GM18507 (cell line): ENCODE measurements at places on chromosomes 12 and 14.

DNA sequence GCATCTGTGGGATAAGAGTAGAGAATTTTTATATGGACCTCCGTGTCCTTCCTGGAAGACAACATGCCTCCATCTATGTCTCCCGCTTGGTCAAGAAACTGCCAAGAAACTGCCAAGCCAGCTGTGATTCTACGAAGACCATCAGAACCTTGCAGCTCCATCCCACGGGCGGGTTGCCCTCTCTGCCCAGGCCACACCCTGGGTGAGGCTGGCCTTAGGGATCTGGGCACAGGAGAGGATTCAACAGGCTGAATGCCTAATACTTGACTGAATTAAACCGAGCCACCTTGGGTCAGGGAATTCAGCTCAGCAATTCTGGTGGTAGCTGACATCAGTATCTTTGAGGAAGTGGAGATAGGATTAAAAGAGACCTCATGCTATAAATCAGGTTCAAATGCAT, 37.8 kb upstream of the FOS start:
- no peak for DNase-seq

DNA sequence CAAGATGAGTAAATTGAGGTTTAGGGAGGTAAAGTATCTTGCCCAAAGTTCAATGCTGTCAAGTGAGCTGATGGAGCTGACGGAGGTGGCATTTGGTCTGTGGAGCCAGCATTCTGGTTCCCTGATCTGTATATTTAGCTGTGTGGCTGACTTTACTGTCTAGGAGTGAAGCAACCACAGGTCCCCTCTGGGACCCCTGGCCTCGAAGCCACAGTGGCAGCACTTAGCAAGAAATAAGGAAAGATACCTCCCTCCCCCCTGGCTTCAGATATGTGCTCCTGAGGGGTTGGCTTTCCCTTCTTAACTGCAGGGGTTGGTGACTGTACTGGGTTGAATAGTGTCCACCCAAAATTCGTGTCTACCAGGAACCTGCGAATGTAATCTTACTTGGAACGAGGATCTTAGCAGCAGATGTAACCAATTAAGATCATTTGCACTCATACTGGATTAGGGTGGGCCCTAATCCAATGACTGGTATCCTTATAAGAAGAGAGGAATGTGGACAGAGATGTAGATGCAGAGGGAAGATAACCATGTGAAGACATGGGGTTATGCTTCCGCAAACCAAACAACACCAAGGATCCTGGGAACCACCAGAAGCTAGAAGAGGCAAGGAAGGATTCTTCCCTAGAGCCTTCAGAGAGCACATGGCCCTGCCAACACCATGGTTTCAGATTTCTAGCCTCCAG, 2.0 kb upstream of the ACVR1B start:
- DNase-seq, result no peak

GRCh38 chr12:47824198-47824597, 4.5 kb upstream of the HDAC7 start:
- no peak for DNase-seq

GRCh38 chr14:99871771-99872170, 78.6 kb downstream of the EML1 start:
- DNase-seq, result no peak

DNA sequence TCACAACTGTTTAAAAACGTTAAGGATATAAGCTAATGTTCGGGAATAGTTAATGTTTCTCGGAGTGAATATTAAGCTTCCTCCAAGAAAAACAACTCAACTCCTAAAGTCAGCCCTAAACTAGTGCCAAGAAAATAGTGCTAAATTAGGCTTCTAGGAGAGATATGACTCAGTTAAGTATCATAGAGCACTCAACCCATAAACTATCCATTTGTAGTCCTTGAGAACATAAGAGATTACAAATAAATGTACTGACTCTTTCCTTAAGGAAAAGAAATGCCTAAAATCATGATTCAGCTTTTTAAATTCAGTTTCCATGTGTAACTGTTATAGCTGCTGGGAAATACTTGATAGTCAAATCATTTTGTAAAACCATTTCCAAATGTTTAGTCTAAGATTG, 117.1 kb downstream of the HMGA2 start:
- no peak for DNase-seq

GRCh38 chr14:59463787-59464485, 1.2 kb downstream of the GPR135 start:
- no peak for DNase-seq

DNA sequence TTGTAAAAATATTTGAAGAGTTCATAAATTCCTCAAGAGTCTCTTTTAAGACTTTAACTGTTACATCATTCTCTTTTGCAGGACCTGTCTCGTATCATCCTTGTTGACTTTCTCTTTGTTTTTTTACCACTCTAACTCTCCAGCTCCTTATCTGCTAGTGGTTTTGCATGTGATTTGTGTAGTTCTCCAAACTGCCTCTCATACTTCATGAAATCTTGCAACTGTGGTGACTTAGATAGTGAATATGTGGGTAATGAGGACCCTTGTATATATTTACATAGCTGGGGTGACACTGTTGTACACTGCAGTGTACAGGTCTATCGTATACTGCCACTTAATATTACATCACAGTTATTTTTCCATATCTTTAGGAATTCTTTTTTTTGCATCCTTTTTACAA, 40.2 kb upstream of the EMP1 start:
- no peak for DNase-seq

GRCh38 chr12:49683599-49684309, 23.5 kb downstream of the FMNL3 start:
- DNase-seq, result no peak

DNA sequence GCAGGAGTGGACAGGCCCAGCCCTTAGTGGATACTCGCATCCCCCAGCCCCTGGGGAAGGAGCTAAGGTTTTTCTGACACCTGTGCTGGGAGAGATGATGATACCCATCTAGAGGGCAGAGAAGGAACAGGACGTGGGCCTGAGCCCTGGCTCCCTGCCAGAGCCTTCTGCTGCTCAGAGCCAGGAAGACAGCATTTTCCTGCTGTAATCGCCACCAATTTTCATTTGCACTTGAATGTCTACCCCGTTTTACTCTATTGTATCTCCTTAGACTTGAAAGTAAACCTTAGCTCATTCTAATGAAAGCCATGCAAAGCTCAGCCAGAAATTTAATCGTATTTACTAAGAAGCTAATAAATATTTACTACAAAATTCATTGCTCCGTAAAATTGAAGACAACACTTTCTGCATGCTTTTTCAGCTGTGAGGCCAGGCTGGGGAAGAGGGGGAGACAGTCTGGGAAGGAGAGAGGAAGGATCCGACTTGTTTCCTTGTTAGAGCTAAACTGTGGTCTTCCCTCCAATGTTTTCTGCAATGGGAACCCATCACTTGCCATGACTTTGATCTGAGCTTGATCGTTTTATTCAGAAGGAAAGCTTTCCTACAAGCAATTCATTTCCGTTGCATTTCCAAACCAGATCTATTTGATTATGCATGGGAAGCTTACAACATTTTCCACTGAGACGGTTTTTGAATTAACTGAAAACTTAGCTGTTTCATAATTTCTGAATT, 17.6 kb upstream of the TRAF3 start:
- no peak for DNase-seq

DNA sequence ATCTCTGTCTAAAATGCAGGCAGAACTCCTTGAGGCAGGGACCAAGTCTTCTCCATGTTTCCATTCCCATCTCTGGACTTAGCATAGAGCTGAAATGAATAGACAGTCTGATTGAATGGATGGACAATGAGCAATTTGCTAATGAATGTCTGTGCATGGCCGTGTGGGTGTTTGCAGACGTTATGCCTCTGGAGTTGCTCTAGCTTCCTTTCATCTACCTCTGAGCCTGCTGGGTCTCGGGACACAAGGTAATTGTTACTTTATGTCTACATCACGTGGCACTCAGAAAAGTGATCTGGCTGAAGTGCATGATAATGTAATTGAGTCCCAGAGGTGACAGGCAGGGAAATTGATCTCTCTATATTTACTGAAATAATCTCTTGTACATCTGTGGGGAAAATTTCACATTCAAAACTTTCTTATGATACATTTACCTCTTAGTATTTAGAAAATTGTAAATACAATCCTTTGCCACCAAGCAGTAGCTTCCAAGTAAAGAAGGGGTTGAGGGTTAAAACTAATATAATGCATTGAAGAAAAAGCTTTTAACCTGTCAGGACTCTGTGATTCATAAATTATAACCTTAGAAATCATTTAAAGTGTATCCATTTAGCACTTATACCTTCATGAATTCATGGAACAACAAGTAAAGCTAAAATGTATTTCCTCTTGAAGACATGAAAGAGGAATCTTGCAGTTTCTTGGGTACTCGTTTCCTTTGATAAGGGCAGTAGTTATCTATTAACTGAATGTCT, 424.1 kb downstream of the APAF1 start:
- no peak for DNase-seq

DNA sequence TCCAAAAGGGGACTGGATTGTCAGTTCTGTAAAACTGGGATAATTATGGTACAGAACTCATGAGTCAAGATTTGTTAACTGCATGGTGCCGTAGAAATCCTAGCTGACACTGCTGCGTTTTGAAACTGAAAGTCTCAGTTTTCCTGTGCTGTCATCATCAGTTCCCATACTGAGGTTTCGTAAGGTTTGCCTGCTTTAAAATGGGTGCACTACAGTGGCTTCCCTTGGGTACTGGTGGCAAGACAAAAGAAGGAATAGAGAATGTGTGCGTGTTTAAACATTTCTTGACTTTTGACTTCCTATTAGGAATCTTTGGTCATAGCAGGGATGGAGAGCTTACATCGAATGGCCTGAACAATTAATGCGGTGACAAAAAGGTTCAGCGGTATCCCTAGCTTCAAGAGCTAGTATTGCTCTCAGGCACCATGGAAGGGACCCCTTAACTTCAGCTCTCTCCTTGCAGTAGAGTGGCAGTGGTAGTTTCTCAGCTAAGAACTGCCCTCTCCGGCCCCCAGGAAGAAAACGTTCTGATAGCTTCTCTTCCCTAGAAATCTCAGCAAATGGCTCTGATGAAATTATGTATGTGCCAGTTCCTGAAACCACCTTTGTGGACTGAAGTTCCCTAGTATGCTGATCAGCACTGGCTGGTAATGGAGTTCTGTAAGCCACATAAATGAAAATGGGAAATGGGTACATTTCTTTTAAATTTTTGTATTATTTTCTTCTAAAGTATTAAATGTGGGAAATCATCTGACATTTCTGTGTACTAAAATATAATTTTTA, 28.9 kb downstream of the ANO6 start:
- no peak for DNase-seq

DNA sequence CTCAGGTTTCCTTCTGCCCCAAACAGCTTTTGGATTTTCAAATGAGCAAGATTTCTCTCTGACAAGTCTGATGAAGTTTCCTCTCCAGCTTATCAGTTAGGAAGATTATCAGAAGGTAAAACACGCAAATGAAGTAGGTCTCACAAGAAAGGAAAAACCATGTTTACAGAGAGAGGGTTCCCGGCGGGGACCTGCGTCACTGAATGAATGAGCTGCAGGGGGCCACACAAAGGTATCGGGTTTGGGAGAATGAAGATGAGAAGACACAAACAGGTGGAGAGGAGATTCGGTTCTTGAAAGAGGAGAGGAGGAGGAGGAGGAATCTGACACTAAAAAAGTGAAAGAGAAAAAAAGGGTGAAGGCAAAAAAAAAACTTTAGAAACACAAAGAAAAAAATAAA, 208.6 kb downstream of the CALM1 start:
- no peak for DNase-seq

GRCh38 chr14:97058074-97058467, 260.9 kb downstream of the VRK1 start:
- no peak for DNase-seq

DNA sequence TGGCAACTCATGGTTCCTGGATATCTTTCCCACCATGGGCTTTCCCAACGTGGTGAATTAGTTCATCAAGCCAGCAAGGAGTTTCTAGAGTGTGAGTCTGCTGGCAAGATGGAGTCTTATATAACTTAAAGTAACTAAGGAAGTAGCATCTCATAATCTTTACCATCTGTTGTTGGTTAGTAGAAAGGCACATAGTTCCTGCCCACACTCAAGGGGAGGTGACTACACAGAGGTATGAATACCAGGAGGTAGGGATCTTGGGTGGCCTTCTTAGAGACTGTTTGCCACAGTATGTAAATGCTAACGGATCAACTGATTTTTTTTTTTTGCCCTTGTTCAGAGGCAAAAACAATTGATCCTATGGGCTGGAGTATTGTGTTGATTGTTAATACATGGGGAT, 446.9 kb downstream of the ATP23 start:
- DNase-seq, result no peak

DNA sequence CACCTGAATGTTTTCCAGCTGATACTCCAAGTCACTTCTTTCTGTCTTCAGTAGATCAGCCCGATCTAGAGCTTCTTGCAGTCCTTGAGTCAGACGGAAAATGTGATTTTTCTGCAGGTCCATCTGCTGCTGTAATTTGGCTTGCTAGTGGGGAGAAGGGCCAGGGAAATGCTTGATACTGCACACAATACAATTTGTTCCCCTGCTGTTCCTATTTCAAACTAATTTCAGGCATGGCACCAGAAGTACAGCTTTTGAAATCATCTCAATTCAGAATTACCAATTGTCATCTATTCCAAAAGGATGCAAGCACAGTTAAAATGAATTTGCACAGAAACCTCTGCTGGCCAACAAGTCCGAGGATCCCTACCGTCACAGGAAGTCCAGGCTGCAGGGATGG, 53.4 kb downstream of the PRKAB1 start:
- no peak for DNase-seq

- no peak for DNase-seq
Measured at GRCh38 chr14:54344445-54344844, 52.4 kb upstream of the CDKN3 start.

DNA sequence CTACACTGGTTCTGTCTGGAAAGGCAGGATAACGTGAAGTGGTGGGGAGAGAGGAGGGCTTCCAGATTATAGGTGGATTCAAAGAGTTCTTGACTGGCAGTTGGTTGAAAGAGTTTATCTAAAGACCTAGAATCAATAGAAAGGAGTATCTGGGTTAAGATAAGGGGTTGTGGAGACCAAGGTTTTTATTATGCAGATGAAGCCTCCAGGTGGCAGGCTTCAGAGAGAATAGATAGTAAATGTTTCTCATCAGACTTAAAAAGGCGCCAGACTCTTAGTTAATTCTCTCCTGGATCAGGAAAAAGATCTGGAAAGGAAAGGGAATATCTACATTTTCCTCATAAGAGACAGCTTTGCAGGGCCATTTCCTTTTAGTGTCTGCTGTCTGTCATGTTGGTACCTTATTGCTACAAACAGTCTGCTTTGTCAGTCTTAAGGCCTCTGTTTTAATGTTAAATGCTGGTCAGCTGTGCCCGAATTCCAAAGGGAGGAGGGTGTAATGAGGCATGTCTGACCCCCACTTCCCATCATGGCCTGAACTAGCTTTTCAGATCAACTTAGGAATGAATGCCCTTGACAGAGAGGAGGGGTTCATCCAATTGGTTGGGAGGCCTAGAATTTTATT, 401.3 kb downstream of the FUT8 start:
- no peak for DNase-seq
